ENCODE measurements at places on chromosomes 1 and 21.

DNA sequence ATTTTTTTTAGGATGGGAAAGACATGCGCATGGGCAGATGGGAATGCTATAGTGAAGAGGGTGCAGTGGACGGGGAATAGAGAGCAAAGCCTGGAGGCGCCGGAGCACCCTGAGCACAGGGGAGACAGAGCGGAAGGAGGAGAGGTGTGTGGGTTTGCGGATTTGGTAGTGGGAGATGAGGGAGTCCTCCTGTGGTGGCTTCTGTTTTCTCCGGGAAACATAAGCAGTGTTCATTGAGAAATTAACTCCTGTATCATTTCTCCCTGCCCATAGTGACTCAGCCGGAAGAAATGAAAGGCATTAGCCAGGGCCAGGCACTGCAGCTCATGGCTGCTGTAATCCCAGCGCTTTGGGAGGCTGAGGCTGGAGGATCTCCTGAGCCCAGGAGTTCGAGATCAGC is 4.7 kb upstream of the PTPRF start:
- no peak for DNase-seq

DNA sequence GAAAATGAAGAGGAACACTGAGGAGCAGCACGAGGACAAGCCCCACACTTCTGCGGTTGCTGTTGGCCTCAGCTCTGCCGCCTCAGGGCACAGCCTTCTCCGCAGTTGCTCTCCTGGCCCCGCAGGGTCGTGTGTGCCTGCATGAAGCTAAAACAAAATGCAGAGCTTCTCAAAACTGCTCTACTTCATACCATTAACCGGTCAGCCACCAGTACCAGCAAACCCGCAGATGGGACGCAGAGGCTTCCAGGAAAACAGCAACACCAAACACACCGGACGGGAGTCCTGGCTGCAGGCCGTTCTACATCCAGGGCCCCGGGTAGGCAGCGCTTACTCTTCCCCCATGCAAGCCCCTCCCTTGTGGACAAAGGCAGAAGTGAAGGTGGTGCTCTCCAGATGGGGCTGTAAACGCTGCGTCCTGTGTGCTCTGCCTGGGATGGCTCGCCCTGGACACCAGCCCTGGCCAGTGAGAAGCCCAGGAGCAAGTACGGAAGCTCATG is 7.1 kb upstream of the C1orf159 start:
- DNase-seq, result no peak

DNA sequence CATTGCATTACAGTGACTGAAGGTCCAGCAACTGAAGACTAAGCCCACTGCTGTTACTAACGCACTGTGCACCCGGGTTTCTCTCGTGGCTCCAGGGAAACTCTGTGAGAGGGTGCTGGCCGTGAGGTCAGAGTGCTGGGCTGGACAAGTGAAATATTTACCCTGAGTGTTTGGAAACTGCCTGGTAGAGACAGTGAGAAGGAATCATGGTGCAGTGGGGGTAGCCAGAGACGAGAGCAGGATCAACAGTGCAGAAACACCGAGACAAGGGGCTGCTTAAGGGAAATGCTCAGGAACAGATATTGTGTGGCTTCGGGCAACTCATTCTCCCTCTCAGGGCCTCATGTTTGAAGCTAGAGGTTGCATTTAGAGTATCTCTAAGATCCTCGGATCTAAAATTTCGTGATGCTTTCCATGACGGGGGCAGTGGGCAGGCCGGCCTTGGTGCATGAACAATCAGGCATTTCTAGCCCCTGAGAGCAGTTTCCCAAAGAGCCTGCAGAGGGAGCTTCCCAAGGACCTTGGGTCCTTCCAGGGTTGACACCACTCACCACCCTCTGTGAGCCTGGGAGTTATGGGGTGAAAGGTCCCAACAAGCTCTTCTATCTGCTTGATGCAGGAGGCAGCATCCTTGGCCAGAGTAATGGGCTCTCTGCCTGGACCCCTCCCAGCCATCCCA is 9.7 kb downstream of the CD2 start:
- peak; percentile 78 for DNase-seq

GRCh38 chr1:152141971-152142584 is 16.9 kb downstream of the RPTN start:
- DNase-seq, result no peak

DNA sequence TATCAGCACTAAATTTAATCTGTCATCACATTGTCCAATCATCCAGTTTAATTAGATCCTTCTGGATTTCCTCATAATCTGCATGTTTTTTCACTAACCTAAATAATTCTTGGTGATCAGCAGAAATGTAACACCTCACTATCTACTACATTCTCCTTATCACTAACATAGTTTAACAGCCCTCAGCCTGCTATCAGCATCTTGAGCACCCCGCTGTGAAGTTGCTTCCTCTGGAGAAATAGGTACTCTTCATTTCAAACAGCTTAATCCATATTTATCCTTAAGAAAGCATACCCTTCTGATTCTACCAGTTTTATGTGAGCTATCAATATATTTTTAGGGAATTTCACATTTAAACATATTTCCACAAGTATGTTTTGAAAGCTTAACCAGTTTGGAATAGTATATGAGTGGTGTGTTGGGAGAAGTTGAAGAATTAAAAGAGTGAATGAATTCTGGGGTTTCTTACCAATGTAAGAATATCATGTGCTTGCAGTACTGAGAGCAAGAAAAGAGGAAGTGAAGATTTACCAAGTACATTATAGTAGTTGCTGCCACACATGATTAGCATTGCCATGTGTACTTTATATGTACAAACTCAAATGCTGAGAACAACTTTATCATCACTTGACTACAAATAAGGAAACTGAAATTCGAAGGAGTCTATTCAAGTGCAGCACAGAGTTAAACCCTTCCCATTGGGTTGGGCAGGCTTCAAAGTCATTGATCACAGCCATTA is 771.1 kb upstream of the ADGRL4 start:
- DNase-seq, result no peak

- DNase-seq, result no peak
These were observed 34.2 kb upstream of the GNPAT start for GRCh38 chr1:231206856-231207255.

DNA sequence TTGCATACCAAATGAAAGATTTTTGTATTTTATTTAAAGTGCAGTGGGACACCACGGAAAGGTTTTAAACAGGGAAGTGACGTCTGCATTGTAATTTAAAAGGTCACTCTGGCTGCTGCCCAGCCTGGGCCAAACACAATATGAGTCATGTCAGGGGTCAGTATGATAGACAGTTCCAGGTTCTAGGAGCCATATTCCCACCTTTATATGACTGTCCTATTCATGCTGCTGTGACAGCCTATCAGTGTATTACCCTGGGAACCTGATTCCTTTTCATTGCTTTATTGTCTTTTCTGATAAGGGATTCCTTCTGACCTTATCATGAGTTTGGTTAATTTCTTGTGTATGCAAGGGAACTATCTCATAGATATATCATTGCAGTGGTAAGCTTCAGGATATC is 5.3 kb downstream of the VANGL1 start:
- DNase-seq, result no peak

DNA sequence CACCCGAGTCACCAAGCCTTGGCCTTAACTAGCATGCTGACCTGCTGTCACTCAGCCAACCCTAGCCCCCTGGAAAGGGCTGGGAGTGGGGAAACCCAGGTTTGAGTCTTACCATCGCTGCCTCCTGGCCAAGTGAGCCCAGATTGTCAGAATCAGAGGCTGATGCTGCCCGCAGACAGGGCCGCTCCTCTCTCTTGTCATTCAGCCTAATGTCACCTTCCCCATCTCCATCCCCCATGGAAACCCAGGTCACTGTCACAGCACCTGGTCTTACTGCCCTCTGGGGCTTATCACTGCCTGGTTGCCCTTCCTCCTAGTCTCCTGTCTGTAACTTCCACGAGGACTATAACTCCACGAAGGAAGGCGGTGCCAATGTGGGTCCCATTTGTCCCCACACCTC is 53.6 kb upstream of the CASZ1 start:
- no peak for DNase-seq

GRCh38 chr1:182084487-182085316 is 23.2 kb upstream of the ZNF648 start:
- peak; percentile 72 for DNase-seq

- peak; percentile 60 for DNase-seq
These were observed 27.5 kb upstream of the SLAMF6 start for GRCh38 chr1:160550572-160551034.

DNA sequence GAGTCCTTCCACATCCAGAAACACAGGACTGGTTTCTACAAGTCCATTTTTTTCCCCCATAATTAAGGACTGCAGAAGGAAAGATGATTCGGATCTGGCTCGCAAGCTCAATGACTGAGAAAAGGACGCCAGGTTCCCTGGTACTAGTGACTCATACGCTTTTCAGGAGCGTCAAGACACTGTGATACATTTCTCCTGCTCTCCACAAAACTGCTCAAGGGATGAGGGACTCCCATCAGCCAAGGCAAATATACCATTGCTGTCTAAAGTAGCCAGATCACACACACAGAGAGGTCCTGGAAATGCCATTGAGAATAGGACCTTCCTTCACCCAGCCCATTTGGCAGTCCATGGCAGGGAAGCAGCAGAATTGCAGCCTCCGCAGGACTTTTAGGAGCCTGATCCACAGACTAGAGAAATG is 253.6 kb upstream of the IRF2BP2 start:
- DNase-seq, result no peak

DNA sequence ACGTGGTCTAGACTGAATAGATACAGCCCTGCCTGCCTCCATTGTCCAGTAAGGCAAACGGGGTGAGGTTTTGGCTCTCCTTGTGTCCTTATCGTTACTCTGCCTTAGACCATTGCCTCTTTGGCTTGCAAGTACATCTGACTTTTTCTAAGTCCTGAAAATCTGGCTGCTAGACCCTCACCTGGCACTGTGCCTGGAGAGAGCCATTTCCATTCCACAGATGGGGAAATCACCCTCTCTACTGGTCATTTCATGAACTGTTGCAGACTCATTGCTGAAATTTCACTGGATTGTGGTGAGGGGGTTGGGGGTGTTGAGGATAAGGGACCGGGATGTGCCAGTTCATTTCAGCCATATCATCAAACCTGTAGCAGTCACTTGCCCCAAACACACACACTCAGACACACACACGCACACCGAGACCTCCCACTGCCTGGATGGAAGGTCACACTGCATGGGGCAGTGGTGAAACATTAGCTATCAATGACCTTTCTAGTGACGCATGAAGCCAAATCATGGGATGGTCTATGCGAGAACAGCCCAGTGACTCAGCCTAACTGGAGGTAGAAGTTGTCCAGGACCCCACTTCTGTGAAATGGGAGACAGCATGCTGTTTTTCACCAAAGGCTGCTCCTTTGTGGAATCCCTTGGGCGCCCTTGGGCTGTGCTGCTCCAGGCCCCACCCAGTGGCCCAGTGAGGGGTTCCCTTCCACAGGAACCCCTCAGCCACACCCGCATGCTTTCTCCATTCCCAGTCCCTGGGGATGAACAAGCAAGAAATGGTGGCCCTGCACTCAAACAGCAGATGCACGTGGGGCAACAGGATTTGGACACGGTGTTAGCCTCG is 34.9 kb upstream of the VASH2 start:
- DNase-seq, result no peak

DNA sequence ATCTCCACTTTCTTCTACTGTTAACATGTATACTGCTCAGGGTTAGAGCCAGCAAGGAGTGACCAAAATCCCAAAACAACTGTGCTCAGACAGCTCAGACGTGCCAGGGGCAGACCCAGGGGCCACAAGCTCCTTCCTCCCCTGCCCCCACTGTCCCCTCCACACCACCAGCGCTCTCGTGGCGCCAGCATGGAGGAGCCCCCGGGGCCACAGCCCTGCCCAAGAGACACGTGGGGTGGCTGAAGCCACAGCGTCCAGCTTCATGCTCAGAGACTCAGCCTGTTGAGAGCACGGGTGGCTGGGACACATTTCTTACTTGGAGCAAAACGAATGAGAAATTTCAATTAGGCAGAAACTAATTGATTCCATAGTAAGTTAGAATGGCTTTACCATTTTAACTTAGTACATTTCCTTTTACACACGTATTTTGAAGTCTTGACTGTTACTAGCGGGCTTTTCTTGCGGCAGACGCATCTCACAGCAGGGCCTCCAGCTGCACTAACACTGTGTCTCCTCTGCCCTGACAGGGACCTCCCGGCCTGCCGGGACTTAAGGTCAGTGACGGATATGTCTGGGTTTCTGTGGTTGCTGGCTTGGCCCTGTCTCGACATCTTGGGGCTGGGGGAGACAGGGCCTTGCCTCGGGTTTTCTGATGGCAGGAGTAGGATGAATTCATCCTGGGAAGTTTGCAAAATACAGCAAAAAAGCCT is 54.2 kb downstream of the SLC19A1 start:
- no peak for DNase-seq

GRCh38 chr1:101905283-101905835 is 91.4 kb downstream of the OLFM3 start:
- DNase-seq, result no peak

DNA sequence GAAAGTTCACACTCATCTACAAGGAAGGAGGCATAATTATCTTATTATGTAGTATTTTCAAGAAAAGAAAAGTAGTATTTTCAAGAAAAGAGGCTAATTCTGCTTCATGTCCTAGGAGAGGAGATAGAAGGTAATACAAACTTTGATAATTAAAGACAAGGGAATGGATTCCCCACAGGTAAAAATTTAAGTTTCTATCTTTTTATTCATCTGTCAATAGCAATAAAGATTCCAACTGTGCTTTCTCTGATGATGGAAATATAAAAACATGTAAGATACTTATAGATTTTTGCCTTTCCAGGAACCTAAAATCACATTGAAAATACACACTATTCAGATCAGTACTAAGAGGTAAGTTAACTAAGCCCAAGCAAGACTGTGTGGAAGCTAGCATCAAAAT is at the start of gene OR2M2:
TSS of gene OR2M2 (plus strand) at position 301 of the 400 bp plus-strand sequence. CDS start 5,165 bp downstream, outside the sequence.
- DNase-seq, result no peak

DNA sequence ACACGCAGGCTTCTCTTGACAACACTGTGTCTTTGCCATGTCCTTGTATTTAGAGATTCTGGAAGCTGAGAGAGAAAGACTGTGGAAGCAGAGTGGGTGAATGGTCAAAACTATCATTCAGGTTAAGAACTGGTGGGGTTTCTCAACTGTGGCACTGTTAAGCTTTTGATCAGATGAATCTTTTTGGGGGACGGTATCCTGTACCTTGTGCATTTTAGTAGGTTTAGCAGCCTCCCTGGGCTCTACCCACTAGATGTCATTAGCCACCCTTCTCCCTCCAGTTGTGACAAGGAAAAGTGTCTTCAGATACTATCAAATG is 39.4 kb downstream of the ATP1A1 start:
- no peak for DNase-seq

DNA sequence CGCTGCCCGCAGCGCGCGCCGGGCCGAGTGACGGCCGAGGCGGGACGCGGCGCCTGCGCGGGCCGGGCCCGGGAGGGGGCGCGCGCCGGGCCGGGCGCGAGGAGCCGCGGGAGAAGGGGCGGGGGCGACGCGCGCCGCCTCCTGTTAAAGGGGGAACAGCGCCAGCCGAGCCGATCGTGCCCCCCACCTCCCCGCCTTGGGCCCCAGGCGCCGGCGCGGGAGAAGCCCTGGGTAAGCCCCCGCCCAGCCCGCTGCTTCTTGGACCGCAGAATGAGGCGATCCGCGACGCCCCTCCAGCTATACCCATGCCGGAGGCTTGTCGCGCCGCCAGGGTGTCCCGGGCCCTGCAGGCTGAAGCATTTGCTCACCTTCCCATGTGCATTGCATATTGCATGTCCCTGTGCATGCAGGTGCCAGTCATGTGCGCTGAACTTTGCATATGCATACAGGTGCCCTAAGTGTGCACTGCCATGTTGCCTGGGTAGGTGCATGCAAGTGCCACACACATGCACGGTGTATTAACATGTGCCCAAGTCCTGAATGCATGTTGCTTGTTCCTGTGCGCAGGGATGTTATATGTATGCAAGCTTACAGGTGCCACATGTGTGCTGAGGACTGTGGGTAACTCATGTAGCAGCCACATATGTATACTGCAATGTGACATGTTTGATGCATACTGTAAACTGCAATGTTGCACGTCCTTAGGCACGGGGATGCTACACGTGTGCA is at the start of gene ADGRB2:
TSS of gene ADGRB2 (minus strand) at position 29 of the 729 bp plus-strand sequence. CDS start 7,119 bp downstream, outside the sequence.
- DNase-seq, result peak; percentile 26

- no peak for DNase-seq
These were observed 259.1 kb downstream of the CACNA1E start for GRCh38 chr1:181742426-181742825.

All from activated naive CD8-positive, alpha-beta T cell treated with anti-CD3 and anti-CD28 coated beads for 36 hours (primary cell).